Aorta (tissue), 5 donors: ENCODE measurements at places on chromosomes 4 and X.

DNA sequence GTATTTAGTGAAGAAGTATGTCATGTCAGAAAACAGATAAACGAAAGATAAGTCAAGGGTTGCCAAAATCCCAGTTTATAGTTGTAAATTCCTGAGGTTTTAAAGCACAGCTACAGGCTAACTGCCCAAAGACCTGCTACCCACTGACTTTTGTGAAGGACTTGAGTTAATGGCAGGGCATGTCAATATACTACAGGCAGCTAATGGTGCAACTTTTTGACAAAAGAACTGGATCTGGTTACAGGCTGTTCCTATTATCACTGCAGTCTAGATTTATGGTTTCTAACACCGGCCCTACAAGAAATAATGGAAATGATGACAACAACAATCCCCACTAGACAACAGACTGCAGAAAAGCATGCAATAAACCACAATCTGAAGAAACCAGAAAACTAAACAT, 6.4 kb downstream of the SCML2 start:
- DNase-seq: no peak

DNA sequence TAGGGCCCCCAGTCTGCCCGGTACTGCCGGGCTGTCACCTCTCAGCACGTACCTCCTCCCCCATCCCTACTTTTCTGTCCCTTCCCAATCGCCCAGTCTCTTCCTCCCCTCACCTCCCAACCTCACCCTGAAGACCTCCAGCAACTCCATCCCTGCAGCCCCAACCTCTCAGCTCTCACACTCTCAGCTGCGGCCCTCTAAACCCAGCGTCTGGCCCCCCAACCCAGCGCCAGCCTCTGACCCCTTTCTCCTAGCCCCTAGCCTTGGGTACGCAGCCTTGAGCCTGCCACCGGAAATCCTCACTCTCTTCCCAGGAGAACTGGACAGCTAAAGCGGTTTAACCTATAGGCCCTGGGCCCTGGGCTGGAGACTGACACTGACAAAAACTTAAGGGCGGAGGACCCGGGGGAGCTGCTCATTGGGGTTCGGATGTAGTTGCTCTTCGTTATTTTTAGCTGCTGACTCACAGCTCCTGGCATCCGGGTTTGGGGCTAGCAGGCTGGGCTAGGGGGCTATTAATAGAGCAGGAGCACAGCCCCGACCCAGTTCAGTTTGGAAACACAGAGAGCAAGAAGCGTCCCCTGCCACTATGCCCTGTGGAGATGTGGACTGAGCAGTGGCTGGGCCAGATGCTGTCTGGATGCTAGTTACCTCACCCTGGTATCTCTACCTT, 9.6 kb upstream of the DLG3 start:
- peak; percentile 82 for DNase-seq

DNA sequence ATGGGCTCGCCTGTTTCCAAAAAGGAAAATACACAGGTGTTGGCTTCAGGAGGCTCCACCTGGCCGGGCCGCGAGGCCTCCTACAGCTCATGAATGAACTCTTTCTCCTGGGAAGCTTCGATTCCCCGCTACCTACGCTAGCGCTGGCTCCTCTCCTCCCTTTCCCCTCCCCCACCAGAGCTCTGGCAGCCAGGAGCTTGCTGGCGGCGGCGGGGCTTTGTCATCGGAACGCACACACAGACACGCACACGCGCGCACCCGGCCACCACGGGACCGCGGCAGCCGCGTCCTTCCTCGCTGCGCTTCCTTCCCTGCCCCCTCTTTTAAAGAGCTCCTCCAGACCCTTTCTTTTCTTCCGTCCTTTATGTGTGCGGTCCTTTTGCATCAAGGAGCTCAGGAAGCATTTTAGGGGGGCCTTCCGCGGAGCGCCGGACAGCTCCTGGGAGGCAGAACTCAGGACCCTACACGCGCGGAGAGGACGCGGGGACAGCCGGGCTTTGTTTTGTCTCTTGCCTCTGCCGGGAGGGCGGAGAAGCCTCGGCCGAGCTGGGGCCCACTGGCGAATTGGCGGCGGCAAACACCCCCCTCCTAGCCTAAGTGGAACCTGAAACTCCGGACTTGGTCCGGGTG, 70.2 kb upstream of the BCOR start:
- peak; percentile 85 for DNase-seq

DNA sequence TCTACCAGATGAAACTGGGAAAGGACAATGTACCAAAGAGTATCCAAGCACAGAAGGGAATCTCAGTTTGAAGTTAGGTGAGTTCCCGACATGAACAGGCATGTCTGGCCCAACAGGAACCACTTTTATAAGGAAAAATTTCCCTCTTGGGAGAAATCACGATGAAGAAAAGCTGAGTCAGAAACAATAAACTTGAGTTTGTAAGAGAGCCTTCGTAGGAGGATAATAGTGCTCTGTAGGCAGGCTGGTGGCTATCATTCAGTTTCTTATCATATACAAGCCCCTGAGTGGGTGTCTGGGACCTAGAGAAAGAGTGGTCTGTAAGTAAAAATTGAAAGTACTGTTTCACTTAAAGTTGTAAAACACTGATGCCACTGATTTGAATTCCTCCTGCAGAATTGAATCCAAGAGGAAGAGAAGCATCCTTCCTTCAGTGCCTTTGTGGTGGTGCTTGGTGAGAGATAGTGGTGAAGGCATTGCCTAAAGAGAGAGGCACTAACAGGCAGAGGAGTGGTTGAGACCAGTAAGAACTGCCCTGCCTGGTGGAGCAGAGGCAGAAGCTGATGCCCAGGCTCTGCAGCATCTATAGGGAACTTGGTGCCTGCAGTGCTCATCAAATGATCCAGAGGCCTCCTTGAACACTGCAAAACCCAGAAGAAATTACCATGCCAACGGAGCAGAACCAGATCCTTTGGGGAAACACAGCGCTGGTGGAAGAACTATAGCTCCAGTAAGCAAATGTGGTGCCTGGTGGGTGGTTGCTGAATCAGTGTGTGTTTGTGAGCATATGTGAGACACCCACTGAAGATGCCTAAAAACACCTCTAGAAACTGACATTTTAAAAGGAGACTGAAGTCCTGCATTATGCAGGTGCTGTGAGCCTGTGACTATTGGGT, 31.7 kb upstream of the METAP1 start:
- DNase-seq: no peak

DNA sequence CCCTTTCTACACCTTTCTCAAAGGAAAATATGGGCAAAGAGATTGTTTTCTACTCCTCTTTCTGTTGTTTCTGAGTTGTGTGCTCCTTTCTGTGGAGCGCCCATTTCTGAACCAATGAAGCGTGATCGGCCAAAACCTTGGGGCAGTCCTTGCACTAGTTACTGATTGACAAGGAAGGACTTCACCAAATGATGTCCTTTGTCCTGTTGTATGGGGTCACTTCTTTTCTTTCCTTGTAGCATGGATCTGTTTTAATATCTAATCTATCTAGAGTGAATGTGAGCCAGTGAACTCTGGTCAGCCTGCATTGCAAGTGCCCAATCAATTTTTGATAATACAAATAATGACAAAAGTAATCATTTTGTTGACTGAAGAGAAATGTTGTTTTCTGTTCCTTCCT, 94.5 kb downstream of the EGF start:
- no peak for DNase-seq

DNA sequence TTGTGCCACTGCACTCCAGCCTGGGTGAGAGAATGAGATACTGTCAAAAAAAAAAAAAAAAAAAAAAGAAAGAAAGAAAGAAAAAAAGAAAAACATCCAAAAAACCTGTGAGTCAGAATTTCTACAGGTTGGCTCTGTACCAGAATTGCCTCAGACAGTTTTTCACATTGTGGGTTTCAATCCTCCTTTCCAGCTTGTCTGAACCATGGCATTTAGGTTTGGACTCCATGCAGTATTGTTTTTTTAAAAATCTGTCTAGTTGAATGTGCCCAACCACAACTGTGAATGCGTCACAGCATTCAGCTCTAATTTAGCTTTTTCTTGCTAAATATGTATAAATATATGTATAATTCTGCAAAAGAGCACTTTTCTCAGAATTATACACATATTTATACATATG, 31.4 kb upstream of the ARSH start:
- no peak for DNase-seq

GRCh38 chr4:48979914-48980579, 6.0 kb upstream of the CWH43 start:
- no peak for DNase-seq

GRCh38 chr4:180790471-180790870, 1452.7 kb upstream of the TENM3 start:
- no peak for DNase-seq

DNA sequence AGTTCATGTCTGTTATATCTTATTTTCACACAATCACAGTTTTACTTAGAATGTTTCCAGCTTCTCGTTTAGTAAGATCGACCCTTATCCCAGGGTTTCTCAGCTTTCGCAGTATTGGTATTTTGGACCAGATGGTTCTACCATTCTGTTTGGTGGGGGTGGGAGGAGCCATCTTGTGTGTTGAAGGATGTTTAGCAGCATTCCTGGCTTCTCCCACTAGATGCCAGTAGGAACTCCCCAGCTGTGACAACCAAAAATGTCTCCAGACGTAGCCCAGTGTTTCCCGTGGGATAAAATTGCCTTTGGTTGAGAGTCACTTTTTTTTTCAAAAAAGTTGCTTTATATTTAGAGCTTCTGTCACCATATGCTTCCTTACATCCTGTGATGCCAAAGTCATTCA, 90.9 kb upstream of the TLR2 start:
- no peak for DNase-seq

GRCh38 chrX:95441836-95442235, 1242.8 kb upstream of the DIAPH2 start:
- no peak for DNase-seq

DNA sequence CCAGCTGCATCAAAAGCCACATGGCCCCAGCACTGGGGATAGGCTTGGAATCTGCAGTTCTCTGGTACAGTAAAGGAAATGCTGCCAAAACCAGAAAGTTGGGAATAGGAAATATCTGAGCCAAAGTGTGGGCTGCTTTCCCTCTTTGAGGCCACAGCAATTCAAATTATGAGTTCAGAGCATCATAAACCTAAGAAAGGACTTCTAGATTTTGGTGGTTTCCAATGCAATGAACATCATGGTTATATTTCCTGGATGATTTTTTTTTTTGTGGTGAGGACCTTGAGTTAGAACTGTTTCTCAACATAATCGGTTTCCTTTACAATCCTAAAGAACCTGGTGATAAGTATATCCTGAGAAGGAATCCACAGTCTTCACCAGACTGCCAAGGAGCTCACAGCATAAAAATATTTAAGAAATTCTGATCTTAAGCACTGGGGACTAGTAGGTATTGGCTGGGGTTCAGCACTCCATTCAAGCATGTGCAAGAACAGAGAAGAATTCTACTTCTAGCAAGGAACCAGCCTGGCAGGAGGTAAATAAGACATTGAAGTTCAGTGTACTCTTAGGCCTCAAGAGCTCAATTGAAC, 29.8 kb upstream of the ARHGAP24 start:
- DNase-seq: no peak

DNA sequence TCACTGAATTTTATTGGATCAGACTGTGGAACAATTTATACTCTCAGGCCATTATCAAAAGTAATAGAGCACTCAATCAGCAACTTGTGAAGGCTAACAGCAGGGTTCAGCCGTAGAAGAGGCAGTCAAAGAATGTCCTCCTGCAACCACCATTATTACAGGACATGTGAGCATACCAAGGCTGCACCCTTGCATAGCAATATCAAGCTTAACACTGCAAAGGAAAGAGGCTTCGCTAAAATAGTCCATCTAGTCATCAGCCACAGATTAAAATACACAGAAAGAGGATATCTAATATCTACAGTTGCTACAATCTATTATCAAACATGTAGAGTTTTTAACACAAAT, 42.9 kb upstream of the TMPRSS11B start:
- DNase-seq: no peak

DNA sequence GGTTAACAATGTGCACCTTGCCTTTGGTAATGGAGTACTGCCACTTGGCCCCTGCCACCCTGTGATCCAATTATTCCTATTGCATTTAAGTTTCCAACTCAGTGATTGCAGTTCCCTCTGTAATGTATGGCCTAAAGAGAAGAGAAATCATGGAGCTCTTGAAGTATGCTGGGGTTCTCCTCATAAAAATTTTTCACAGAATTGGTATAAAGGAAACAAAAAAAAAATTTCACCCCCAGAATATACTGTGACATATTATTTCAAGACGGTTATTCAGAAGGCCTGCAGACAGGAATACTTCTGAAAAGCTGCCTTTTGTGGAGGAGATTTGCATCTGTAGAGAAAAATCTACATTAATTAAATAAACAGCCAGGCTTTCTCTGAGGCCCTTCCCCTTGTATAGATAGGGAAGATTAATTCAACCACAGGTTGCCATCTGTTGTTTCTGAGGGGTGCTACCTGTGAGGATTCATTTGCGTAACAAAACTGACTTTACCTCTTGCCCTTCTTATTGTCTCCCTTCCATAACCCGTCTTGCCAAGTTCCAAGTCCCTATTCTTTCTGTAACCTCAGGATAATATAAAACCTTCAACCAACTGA, 94.8 kb upstream of the LANCL3 start:
- DNase-seq: no peak

GRCh38 chr4:70099206-70099605, 49.0 kb downstream of the HTN1 start:
- DNase-seq: no peak

DNA sequence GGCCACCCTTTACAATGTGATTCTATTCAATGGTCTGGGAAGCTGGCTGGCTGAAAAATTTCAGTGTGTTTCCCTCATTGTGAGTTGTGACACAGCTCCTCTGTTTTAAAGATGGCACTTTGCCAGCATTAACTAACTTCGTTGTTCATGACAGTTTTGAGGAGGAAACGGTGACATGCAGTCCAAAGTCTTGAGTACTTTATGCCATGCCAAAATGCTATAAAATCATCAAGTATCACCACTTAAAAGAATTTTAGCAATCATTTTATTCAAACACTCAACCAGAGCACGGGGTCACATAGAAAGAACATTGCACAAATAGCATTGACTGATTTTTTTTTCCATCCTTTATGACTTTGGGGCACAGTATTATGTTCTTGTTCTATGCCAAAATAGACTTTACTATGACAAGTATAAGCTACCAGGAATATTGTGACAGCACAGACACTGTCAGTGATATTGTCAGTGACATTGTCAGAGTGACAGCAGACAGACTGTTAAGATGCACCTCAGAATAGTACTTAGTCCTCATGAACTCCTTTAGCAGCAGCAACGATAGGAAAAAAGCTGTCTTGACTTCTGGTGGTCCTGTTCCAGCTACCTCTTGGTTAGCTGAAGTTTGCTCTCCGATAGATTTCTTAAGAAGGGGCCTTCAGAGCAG, 46.7 kb downstream of the CXCL13 start:
- no peak for DNase-seq

GRCh38 chr4:73988061-73988460, at the start of gene PPBP:
Gene PPBP (minus strand): TSS chr4:73988190. CDS start chr4:73988103, 87 bp downstream.
- DNase-seq: no peak

- no peak for DNase-seq
These were observed 205.3 kb downstream of the ARAP2 start for GRCh38 chr4:36039026-36039425.

DNA sequence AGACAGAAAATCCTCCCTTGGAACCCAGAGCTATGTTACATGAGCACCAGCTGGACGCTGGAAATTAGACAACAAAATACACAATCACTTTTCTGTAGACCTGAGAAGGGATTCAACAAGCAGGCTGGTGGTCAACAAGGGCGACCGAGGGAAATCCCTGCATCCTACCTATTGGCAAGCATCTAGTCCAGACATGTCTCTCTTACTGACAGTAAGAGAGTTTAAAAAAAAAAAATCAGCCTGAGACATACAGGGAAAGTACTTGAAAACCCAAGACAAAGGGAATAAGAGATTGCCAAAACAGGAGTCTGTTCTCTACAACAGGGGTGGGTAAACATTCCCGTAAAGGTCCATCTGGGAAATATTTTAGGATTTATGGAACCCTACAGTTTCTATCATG, 108.0 kb downstream of the KDR start:
- no peak for DNase-seq

- DNase-seq: no peak
These were observed 3.0 kb downstream of the NFKB1 start for GRCh38 chr4:102503831-102504786.
